ENCODE measurements at places on chromosomes 7 and 10.

DNA sequence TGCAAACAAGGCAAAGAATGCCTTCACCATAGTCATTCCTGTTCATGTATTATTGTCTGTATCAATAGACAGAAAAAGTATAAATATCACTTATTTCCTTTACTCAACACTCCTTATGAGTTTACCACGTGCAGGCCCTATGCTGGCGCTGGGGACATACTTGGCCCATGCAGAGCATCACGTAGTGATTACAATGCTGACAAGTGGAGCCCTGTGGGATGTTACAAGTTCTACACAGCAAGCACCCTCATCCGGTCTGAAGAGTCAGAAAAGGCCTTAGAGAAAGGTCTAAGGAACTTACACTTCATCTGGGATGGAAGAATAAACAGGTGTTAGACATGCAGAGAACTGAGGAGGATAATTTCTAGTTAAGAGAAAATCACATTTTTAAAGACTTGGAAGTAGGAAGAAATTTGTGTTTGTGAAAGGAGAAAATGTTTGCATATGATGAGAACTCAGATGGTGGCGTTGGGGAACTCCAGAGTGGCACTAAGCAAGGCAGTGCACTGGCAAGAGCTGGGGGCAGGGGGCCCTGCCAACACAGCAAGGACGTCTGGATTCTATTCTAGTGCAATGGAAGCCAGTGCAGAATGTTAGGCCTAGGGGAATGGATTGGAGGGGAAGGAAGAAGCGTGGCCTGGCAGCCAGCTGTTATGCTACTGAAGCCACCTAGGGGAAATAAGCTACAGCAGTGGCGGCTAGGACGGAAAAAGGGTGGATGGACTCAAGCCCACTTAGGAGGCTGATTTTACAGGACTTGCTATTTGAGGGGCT lies 116.2 kb downstream of the ELMO1 start:
- DNase-seq = no peak

DNA sequence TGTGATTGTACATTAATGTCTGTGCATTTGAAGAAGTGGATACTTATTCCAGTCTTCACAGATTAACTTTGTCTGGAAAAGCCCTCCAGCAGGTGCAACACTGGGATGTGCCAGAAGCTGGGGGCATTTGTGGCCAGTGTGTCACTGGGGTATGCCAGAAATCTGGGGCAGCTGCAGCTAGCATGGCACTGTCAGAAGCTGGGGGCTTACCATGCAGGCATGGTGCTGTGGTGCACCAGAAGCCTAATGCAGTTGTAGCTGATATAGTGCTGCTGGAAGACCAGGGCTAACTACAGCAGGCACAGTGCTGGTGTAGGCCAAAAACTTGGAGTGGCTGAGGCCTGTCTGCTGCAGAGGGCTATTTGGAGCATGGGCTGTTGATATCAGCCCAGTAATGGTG lies 270.1 kb downstream of the STK31 start:
- DNase-seq = no peak

DNA sequence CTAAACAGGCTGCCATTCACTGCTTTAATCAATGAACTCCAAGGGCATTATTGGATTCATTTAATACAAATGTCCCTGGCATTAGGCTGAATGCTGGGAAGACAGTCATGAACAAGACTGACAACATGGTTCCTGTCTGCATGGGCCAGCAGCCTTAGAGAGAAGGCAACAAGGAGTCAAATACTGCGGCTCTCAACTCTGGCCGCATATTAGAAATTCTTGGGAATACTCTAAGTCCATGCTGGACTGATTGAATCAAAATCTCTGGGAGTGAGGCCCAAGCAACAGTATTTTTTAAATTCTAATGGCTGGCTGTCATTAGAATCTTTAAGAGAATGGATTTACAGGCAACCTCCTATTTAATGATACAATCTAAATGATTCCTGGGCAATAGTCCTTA lies 34.1 kb downstream of the FGFBP3 start:
- DNase-seq = no peak

GRCh38 chr10:8245131-8245813 lies 190.8 kb downstream of the GATA3 start:
- no peak for DNase-seq

DNA sequence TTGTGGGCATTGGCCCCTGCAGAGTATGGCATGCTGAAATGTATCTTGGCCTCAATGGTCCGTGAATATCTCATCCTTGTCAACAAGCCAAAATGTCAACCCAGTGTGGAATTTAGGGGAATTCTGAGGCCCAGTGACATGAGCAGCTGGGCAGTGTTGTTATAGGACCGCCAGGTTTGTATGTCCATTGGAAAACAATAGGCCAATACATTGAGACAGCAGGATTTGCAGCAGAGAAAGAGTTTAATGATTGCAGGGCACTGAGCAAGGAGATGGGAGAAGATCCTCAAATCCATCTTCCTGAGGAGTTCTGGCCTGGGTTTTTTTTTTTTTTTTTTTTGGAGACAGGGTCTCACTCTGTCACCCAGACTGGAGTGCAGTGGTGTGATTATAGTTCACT lies 95.7 kb upstream of the BAIAP2L1 start:
- DNase-seq = no peak

DNA sequence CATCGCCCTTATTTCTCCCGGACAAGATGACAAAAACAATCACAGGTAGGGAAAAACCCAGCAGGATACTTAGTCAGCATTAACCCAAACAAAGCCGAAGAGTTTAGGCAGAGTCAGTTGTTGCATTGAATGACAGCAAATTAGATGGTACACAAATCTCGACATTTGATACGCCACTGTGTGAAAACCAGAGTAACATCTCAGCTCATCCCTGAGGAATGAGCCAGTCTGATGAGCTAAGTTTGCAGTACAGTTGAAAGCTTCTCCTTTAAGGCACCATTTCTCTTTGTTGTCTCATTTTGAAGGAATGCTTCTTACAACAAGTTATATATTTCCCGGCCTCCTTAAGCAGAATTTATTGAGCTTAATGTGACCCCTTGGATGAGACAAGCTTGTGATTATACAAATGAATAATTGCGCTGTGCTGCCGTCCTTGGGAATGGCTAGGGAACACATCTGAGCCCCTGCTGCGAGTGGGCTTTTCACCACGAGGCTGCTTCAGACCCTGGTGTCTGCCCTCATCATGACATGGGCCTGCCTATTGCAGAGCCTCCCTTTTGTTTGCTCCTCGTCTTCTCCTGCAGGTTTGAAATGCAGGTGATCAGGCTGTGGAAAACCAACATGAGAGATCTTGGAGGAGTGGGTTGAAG lies 137.3 kb downstream of the CELF2 start:
- DNase-seq = no peak

DNA sequence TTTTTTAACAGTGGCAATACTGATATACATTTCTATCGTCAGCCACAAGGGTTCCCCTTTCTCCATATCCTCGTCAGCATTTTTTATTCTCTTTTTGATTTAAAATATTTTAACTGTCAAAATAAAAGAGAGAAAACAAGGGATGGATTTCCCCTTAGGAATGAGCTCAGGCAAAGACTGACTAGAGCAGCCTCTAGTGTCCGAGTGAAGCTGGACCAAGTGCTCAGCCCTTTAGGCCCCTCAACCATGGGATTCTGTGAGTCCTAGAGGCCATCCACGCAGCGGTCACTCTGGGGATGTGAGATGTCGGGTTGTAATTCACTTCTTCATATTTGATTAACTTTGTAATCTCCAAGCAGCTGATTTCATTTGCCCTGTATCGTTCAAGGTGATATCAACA lies 137.4 kb upstream of the RNF32 start:
- DNase-seq = no peak

Data from NCI-H1417 (cell line).